ENCODE measurements at places on chromosomes 7 and 10.
A peak's percentile ranks its signal among the peaks of the same experiment; 100 is the strongest.

DNA sequence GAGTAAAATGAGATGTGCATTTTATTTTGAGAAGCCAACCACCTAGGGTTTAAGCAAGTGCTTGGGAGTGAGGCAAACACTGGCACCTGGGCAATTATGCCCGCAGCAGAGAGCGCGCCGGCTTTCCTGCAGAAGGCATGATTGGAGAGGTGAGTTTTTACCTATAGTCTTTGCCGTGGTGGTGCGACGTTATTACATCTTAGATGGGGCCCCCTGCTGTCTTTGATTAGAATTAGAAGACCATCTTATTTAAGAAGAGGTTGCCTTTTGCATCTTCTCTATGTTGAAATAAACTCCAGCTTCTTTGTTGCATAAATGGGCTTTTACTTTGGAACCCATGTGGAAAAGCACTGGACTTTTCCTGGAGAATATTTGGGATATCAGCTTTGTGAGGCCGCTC lies 409.5 kb downstream of the GLRX3 start:
- peaks cover 17% of the 10 kb centered on the region for H3K27me3 ChIP-seq
- H3K4me3 ChIP-seq = no peak overlapping the region
- no peak overlapping the region for H3K27ac ChIP-seq
- DNase-seq = no peak

DNA sequence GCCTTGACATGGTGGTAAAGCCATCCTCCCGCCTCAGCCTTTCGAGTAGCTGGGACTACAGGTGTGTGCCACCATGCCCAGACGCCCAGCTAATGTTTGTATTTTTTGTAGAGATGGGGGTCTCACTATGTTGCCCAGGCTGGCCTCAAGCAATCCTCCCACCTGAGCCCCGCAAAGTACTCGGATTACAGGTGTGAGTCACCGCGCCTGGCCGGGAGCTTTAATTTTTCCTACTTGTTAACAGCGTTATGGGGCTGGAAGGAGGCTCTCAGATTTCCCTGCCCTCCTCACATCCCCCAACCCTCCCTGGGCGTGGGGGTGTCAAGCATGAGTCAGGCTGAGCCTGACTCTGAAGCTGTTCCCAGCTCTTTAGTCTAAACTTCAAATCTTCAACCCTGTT lies 8.3 kb downstream of the ALKBH4 start:
- H3K4me3 ChIP-seq = no peak overlapping the region
- H3K27ac ChIP-seq = no peak overlapping the region
- no peaks in the 10 kb centered on the region for H3K27me3 ChIP-seq
- no peak for DNase-seq
- no peaks in the 10 kb centered on the region for H3K4me1 ChIP-seq
- peaks cover 18% of the 10 kb centered on the region for H3K36me3 ChIP-seq

DNA sequence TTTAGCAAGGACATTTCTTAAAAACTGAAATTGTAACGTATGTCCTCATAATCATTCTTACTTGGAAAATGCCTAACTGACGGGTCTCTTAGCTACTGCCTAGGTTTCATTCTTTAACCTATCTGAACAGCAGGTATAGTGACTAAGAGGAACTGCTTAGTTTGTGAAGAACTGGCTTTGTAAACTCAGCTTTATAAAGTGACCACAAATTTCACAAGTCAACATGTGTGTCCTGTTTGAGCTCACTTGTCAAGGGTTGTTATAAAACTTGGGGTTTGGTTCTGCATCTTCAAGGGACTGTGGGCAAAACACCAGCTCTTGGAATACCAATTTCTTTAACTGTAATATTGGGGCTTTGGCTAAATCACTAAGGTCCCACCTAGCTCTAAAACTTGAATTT lies 32.2 kb downstream of the MRPS33 start:
- DNase-seq = no peak
- no peaks in the 10 kb centered on the region for H3K4me1 ChIP-seq
- no peaks in the 10 kb centered on the region for H3K27me3 ChIP-seq
- H3K27ac ChIP-seq = no peak overlapping the region
- no peaks in the 10 kb centered on the region for H3K36me3 ChIP-seq

- peak overlapping the region; percentile 38 for H3K27ac ChIP-seq
- no peaks in the 10 kb centered on the region for H3K27me3 ChIP-seq
- DNase-seq = no peak
- peaks cover 16% of the 10 kb centered on the region for H3K4me1 ChIP-seq
Measured at GRCh38 chr7:55887821-55888247, 578 bp downstream of the ZNF713 start.

GRCh38 chr7:74266191-74266963 lies 12.2 kb upstream of the RFC2 start:
- H3K4me1 ChIP-seq = no peaks in the 10 kb centered on the region
- H3K27me3 ChIP-seq = peaks cover 27% of the 10 kb centered on the region
- H3K36me3 ChIP-seq = no peaks in the 10 kb centered on the region
- H3K27ac ChIP-seq = no peak overlapping the region
- DNase-seq = no peak
- H3K4me3 ChIP-seq = no peak overlapping the region

DNA sequence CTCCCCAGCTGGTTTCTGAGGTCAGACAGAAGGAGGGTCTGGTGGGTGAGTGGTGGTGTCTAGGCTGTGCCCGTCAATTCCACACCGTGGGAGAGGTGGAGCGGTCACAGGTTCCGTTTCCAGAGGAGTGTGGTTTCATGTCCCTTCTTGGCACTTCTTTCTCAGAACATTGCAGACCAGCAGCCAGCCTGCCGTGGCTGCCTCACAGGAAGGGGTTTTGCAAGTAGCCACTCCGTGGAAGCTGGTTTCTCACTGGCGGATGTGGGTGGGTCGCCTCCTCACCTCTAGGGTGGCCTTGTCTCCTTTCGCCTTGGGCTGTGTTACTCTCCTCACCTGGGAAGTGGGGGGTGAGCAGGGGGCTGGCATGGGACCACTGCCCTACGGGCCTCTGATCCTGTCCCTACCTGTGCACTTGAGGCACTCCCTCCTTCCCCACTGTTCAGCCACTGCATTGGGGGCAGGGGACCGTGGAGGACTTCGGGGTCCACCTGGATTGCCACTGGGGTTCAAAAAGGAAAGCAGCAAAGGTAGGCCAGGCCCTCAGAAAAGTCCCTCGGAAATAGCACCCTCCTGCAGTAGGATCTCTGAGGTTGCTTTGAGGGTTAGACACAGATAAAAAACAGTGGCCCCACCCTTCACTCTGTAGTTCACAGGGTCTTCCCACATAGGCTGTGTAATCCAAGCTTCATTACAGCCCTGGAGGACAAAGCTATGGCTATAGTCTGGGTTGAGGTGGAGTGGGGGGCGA lies 33.9 kb downstream of the TSPAN14 start:
- H3K4me1 ChIP-seq = peaks cover 94% of the 10 kb centered on the region
- peak overlapping the region; percentile 73 for H3K27ac ChIP-seq
- H3K4me3 ChIP-seq = peak overlapping the region; percentile 20
- DNase-seq = peak; percentile 68

- H3K27ac ChIP-seq = no peak overlapping the region
- H3K27me3 ChIP-seq = no peaks in the 10 kb centered on the region
- H3K4me1 ChIP-seq = no peaks in the 10 kb centered on the region
Measured at GRCh38 chr10:89516149-89516832, 19.1 kb downstream of the SLC16A12 start.

- no peak overlapping the region for H3K27ac ChIP-seq
- DNase-seq = no peak
- H3K4me3 ChIP-seq = no peak overlapping the region
- no peaks in the 10 kb centered on the region for H3K4me1 ChIP-seq
- no peaks in the 10 kb centered on the region for H3K36me3 ChIP-seq
- H3K27me3 ChIP-seq = no peaks in the 10 kb centered on the region
Measured at GRCh38 chr10:32159264-32159663, 103.0 kb upstream of the KIF5B start.

- H3K27ac ChIP-seq = no peak overlapping the region
- DNase-seq = no peak
- no peaks in the 10 kb centered on the region for H3K4me1 ChIP-seq
- no peaks in the 10 kb centered on the region for H3K27me3 ChIP-seq
Measured at GRCh38 chr10:131703941-131704340, 196.9 kb upstream of the PPP2R2D start.

GRCh38 chr7:1601956-1602355 lies 32.1 kb upstream of the PSMG3 start:
- H3K36me3 ChIP-seq = no peaks in the 10 kb centered on the region
- H3K4me1 ChIP-seq = no peaks in the 10 kb centered on the region
- H3K27ac ChIP-seq = no peak overlapping the region
